Activated T-cell treated with anti-CD3 and anti-CD28 coated beads for 48 hours (primary cell): ENCODE measurements at places on chromosomes 11 and 22.

DNA sequence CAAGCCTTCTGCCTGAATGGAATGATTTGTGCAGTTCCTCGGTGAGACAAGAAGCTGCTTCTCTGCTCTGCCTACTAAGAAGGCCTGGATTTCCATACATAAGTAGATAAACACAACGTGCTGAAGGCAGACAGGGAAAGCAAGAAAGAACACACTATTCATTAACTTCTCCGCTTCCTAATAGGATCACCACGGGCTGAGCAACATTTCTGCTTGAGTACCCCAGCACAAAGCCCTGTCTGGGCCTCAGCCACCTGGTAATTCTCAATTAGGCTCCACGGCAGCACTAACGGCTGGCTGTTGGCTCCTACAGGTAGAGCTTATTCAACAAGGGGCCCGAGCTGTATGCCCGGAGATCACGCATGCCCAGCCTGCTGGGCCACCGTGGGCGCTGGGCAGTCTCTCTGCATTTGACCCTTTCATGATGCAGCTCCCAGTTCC lies 1156.6 kb downstream of the TBC1D22A start:
- no peak for DNase-seq

DNA sequence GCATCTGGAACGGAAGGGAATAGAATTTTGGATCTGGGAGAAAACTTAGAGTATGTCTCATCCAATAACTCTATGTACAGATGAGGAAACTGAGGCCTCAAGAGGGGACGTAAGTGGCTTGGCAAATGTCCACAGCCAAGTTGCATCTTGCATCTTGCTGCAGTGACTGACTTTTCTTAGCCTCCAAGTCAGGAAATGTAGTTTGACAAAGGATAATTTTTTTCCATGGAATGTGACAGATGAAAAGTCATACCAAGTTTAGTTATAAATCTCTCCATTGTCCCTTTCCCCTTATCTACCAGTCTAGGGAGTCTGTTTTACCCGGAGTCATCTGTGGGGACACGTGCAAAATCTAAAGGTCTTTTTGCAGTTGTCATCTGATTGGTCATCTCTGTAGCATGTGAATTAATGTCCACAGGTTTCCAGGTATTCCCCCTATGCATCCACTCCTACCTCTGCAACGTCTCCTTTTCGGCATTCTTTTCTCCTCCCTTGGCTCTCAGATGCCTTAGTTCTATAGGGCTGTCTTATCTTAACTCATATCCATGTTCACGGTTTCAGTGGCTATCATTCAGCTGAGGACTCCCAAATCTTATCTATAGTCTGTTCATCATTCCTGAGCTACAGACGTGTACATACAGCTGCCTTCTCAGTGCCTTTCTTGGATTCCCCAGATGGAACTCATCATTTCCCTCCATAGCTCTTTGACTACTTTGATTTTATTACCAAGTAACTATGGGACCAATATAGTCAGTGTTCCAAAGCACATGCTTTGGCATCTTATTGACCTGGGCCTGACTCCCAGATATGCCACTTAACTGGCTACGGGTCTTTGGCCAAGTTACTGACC lies 139.5 kb upstream of the TIMP3 start:
- DNase-seq = no peak

GRCh38 chr11:81886406-81887075 lies 847.1 kb downstream of the FAM181B start:
- no peak for DNase-seq

DNA sequence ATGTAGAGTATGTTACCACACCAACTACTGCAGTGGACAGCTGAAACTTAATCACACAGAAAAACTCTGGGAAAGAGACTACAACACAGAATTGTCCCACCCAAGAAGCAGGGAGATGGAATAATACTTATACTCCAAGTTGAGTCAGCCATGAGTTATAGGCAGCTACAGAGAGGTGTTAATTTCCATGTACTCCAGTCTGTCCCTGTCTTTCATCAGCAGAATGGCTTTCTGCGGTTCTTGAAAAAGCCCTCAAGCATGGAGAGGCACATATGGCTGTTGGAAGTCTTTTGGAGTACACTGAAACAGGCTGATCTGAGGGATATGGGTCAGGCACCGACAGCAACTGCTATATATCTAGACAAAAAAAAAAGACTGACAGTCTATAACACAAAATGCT lies 219.5 kb downstream of the DLG2 start:
- no peak for DNase-seq

DNA sequence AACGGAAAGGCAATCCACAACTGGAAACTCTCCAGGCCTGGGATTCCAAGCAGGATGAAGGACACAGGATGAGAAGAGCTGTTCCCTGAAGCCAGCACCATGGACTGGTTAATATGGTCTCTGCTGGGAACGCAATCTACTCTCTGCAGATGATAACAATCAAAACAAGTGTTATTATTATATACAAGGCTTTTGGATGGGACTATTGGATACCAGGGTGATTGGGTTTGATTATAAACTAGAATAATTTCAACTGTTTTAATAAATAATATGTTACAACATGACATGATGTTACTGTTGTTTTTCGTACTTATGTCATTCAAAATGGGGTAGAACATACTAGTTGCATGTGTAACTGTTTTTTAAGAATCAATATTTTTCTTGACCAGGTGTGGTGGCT lies at the start of gene OR52R1:
OR52R1 (minus strand) TSS at position 101 of the 400 bp plus-strand sequence; CDS start at position 101, 0 bp downstream.
- no peak for DNase-seq

- no peak for DNase-seq
Measured at GRCh38 chr11:69696749-69697468, 6.9 kb downstream of the FGF19 start.

DNA sequence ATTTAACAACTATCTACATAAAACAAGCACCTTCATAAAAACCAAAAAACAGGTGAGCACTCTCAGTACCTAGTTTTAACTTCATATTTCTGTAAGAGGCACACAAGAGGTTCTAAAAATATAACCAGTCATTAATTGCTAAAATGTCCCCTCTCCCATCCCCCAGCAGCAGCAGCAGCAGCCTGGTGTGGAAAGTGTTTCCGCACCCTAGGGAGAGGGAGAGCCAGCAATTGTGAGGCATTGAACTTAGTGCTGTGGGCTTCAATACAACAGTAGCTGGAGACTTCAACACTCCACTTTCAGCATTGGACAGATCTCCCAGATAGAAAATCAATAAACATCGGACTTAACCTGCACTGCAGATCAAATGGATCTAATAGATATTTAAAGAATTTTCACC lies 1158.5 kb downstream of the JRKL start:
- DNase-seq = no peak

- no peak for DNase-seq
Measured at GRCh38 chr11:15333407-15333806, 218.7 kb downstream of the INSC start.

DNA sequence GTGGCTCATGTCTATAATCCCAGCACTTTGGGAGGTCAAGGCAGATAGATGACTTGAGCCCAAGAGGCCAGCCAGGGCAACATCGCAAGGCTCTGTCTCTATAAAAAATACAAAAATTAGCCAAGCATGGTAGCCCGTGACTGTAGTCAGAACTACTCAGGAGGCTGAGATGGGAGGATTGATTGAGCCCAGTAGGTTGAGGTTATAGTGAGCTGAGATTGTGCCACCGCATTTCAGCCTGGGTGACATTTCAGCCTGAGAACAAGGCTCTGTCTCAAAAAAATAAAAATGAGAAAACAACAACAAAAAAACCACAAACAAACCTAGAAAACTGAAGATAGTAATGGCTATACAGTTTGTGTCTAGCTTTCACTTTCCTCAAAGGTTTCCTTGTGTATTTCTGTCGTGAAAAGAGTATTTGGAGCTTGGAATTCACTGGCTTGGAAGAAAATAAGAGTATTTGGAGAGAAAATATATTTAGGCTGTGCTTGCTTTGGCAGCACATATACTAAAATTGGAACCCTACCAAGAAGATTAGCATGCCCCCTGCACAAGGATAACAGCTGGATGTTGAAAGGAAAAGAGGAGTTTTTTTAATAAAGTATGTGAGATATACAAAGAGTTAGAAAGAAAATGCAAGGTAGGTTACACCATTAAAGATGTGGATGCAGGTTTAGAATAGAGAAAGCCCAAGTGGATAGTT lies 3.9 kb upstream of the BIRC3 start:
- no peak for DNase-seq

- DNase-seq = no peak
Measured at GRCh38 chr22:47816121-47816862, 1053.8 kb downstream of the TBC1D22A start.

GRCh38 chr11:16217631-16218030 lies 138.7 kb downstream of the SOX6 start:
- DNase-seq = no peak

GRCh38 chr22:49205483-49205800 lies 622.2 kb downstream of the BRD1 start:
- no peak for DNase-seq

DNA sequence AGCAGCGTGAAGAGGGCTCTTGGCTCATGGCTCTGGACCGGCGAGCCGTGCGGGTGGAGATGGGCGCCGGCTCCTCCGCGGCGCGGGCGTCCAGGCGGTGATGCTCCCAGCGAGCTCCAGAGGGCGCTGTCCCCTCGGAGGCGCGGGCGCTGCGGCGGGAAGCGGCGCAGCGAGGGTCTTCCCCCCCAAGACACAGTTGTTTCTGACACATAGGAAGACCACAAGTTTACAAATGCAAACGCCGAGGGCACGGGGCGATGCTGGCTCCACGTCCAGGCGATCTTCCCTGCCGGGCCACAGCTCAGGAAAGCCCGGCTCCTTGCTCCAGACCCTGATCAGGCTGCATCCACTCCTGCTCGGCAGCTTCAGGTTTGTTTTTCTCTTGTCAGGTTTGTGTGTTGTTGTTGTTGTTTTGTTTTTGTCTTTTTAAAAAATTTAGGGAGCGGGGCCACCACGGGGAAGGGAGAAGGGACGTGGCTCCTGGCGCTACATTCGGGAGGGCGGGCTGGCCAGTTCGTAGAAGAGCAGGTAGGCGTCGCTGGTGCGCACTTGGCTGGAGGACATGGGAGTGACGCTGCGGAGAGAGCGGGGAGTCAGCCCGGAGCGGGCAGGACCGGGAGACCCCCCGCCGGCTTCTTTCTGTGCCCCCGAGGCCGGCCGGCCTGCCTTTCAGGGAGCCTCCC lies 10.0 kb upstream of the MFRP start:
- peak; percentile 68 for DNase-seq

GRCh38 chr11:122197066-122197987 lies 81.3 kb upstream of the BLID start:
- no peak for DNase-seq

GRCh38 chr11:75602951-75603350 lies 40.9 kb downstream of the SERPINH1 start:
- DNase-seq = no peak

- DNase-seq = no peak
Measured at GRCh38 chr11:69674267-69674885, 777 bp downstream of the LTO1 start.

DNA sequence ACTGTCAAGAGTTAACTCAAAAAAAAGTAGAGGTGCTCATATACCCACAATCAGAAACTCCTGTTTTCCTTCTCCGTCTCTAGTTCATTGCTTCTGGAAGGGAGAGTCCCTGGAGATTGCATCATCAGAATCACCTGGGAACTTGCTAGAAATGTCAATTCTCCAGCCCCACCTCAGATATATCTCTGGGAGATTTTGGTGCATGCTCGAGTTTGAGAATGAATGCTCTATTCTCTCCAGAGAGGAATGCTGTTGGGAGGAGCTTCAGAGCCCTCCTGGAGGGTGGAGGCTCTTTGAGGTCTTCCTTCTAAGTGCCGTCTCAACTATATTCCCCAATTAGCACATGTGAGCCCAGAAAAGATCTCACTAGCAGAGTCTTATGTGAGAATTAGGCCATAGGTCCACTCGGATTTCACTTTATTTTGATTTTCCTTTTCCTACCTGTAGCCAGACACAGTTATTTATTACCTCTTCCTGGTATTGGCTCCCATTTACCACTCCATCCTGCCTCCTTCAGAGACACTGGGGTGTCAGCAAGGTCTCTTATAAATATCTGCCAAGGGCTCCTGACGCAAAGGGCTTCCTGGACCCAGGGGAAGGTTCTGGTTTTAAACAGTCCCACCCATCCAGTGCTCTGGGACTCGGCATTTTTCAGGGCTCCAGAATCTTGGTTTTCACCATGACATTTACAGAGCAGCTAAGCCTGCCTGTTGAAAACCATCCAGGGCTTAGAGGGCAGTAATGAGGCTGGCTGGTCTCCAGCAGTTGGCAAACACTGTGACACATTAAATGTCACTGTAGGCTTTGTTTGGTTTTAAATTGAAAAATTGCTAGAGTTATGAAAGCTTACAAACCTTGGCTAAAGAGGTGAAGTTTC lies 136.2 kb downstream of the CD44 start:
- DNase-seq = no peak

GRCh38 chr11:94840209-94840608 lies 72.1 kb downstream of the AMOTL1 start:
- DNase-seq = no peak

GRCh38 chr22:24106385-24107381 lies 74.6 kb upstream of the SUSD2 start:
- DNase-seq = no peak

DNA sequence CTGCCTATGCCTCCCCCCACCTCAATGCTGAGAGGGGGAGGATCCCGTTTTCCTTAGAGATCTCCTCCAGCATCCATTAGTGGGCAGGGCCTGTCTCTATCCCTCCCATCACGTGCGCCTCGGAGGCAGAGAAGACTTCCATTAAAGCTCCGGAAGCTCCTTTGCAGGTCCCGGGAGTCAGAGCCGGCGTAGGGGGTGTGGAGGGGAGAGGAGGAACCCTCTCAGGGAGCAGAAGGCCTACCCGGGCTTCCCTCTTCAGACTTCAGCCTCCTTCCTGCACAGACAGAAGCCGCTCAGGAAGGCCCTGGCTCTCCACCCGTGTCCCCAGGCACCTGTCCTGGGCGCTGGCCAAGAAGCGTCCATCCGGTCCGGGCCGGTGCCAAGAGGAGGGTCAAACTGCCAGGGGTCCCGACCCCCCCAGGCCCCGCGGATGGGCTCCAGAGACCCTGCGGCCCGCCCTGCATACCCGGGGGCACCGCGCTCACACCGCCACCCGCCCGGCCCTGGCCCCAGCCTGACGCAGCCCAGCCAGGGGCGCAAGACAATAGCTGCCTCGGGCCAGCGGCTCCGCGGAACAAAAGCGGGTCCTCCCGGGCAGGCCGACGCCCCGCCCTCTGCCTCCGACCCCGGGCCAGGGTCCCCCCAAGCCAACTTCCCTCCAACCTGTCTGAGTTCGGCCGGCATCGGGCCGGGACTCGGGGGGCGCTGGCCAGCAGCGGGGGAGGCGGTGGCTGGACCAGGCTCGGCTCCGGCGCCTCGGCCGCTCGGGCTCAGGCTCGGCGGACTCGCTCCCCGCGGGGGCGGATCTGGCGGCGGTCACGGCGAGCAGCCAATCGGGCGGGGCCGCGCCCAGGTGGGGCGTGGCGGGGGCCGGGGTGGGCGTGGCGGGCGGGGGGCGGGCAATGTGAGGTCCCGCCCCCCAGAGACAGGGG lies 29.9 kb downstream of the ARVCF start:
- peak; percentile 70 for DNase-seq

DNA sequence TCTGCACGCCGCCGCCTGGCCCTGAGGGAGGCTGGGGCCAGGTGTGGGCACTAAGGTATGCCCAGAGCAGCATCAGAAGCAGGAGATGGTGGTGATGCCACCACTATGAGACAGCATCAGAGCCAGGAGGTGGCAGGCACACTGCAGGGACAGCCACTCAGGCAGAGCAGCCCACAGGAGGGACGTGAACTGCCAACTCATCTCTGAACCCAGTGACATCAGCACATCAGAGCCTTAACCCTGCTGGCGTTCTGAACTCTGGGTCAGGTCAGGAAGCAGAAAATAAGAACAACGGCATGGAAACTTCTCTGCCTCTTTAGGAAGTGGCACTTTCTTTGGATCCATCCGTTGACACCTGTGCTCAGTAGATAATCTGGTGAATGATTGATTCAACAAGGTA lies 14.7 kb upstream of the IFT27 start:
- peak; percentile 30 for DNase-seq
